ENCODE measurements at places on chromosomes 2 and 18. TPM values are rescaled to one million over a fixed set of nuclear protein-coding genes. Genes with fewer than 3 reads are reported as not detected.

The MFSD6 gene
- 8.7 TPM for total RNA-seq

The AKAIN1 gene
- not detected for total RNA-seq

The BOLL gene
- total RNA-seq: not detected

The SIGLEC15 gene
- total RNA-seq: not detected

The ZNF385B gene
- not detected for total RNA-seq

The IL36B gene
- total RNA-seq: not detected

The PSMD14 gene
- total RNA-seq: 110 TPM

The LYPD1 gene
- not detected for total RNA-seq

The C2orf78 gene
- total RNA-seq: not detected

The ONECUT2 gene
- not detected for total RNA-seq

The GRB14 gene
- total RNA-seq: not detected

The ZNF407 gene
- 4.0 TPM for total RNA-seq

The RUFY4 gene
- total RNA-seq: not detected

The TTC39C gene
- 20.9 TPM for total RNA-seq

The RBFA gene
- 44.3 TPM for total RNA-seq

The TMEM178A gene
- total RNA-seq: not detected

The TLX2 gene
- not detected for total RNA-seq

The MRPL30 gene
- total RNA-seq: 35.6 TPM

The CD8B2 gene
- not detected for total RNA-seq

The GCKR gene
- not detected for total RNA-seq

The ERBB4 gene
- not detected for total RNA-seq

The MFF gene
- total RNA-seq: 81.0 TPM

The IHH gene
- not detected for total RNA-seq

The ZNF516 gene
- 23.7 TPM for total RNA-seq

The APOB gene
- not detected for total RNA-seq

The CPLX4 gene
- not detected for total RNA-seq

The SCN9A gene
- 15.2 TPM for total RNA-seq
